ENCODE measurements at places on chromosomes 7 and 10.

- no peak for DNase-seq
Measured at GRCh38 chr7:139626817-139627216, 103.3 kb downstream of the CLEC2L start.

DNA sequence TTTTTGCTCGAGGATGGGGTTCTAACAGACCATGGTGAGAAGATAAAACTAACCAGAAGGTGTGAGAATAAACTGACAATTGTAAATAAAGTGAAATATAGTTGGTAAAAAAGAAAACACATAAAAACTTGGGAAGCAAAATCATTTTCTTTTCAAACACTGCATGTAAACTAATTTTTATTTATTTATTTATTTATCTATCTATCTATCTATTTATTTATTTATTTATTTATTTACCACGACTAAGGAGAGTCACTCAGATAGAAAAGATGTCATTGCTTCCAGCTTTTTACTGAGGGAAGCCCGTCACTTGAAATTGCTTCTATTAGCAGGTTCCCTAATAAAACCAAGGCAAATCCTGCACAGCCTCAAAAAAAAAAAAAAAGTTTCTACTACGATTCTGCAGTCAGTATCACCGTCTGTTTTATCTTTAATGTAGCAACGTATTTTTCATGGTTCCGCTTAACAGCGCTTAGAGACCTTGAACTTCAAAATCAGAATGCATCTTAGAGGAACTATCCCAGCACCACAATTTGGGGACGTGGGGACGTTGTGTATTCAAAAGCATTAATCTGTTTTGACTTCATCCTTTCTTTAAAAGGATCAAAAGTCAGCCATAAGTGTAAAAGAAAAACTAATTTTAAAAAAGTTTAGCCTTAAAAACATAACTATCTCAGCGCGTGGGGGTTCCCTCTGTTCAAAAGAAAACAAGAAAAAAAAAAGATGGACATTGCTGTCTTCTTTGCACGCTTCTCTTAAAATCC lies 33.3 kb upstream of the EBLN1 start:
- no peak for DNase-seq

- no peak for DNase-seq
Measured at GRCh38 chr10:69142983-69143382, 19.0 kb downstream of the VPS26A start.

DNA sequence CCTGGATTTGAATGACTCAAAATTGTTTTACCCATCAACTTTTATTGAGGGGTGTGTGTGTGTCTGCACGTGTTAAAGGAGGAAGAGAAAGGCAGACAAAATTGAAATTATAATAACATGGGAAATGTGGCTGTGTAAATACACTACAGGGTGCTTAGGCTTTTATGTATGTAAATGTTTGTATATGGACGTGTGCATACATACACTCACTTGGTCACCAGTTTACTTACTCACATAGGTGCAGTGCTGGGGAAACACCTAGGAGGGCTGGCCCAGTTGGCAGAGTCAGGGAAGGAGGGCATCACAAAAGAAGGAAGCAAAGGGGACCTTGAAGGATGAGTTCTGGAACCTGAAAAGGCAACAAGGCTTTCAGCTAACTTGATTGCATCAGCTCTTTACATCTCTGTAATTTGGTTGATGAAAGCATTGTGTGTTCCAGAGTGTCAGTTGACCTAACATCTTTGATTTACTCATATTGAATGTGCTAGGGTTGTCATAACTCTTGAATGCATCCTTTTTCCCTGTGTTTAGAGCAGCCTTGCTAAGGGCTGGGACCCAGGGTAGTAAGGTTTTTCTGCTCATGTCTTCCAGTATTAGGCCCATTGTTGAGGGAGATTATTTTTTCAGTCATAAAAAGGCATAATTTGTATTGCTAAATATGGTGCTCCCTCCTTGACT lies 10.2 kb downstream of the WDR11 start:
- no peak for DNase-seq

DNA sequence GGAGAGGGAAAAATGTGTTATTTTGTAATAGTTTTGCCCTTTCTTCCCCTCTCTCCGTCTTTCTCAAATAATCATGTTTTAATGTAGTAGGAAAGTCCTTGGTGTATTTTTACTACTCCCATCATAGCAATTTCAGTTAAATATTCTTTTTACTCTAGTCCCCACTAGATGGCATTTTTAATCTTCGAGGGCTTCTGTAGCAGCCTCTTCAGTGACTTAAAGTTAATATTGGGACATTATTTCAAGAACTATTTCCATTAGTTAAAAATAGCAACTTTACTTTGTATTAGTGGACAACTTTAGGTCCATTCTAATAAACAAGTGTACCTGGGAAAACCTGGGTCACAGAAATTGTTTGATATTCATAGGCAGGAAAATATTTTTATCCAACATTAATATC lies 23.0 kb downstream of the EDRF1 start:
- DNase-seq, result no peak

GRCh38 chr10:10513067-10513466 lies 504.6 kb upstream of the CELF2 start:
- no peak for DNase-seq

DNA sequence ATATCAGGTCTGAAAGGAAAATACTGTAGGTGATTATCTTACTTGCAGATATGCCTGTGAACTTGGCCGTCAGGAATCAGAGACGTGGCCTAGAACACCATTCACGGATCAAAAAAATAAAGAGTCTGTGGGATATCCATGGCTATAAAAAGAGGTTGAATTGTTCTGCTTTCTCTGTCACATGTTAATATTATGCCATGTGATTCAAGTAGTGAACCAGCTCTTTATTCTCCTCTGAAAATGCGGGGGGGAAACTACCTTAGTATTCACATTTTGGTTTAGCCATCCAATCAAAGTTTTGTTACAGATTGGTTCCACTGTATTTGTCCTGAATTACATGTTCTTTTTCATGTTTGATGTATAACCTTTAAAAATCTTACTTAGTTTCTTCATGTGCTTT lies 120.5 kb downstream of the CCNY start:
- DNase-seq, result no peak

GRCh38 chr7:18940593-18941134 lies 176.8 kb downstream of the TWIST1 start:
- no peak for DNase-seq

DNA sequence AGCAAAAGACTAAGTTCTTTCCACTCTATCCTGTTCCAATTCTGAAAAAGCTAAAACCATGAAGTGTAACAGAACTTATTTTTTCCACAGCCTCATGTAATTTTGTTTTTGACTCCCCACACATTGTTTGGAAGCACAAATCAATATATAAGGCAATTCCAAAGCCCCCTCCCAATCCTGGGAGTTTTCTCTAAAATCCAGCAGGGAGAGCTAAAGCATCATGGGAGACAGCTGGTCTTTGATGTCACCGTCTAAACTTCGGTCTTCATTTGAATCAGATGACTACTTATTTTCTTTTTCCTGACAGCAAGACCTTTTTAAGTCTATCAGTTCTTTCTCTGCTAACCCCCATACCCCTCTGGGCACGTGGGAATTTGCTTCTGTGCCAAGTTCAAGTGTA lies 33.3 kb upstream of the PON1 start:
- no peak for DNase-seq

DNA sequence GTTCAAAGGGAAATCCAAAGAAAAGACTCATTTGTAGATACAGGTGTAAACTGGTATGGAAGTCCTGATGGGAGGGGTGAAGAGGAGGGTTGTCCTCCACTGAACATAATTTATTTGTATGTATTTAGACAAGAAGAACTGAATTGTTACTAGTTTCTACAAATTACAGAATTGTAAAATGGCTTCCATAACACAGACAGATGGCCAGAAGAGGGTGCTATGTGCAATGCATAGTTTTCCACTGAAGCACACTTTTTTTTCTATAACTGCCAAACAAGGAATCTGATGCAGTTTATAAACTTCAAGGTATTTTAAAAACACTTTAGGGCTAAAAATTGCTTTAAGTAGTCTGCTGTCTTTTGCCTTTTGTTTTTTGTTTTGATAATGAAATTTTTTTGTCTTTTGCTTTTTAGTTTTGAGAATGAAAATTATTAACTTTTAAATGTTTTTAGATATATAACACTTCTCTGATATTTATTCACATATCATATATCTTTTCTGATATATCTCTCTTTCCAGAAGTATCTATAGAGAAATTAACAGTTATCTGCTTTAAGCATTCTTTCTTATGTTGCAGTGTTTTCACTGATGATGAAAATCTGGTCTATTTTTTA lies 58.5 kb downstream of the PHYHIPL start:
- DNase-seq, result no peak

DNA sequence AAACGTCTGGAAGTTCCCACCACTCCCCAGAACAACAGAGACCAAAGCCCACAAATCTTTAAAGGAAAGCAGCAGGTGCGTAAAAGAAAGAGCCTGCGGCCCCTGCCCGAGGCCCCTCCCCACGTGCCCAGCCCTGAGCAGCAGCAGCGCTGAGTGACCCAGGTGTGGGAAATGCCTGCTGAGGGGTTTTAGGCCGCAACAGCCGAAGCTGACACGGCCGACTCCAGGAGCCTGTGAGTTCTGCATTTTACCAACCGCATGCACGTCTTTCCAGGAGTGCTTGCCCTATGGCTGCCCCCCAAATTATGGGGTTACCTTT lies 1.6 kb upstream of the KNDC1 start:
- DNase-seq, result no peak

GRCh38 chr7:139629392-139630082 lies 106.1 kb downstream of the CLEC2L start:
- DNase-seq, result no peak

GRCh38 chr10:44780426-44780825 lies 130.7 kb upstream of the TMEM72 start:
- no peak for DNase-seq

DNA sequence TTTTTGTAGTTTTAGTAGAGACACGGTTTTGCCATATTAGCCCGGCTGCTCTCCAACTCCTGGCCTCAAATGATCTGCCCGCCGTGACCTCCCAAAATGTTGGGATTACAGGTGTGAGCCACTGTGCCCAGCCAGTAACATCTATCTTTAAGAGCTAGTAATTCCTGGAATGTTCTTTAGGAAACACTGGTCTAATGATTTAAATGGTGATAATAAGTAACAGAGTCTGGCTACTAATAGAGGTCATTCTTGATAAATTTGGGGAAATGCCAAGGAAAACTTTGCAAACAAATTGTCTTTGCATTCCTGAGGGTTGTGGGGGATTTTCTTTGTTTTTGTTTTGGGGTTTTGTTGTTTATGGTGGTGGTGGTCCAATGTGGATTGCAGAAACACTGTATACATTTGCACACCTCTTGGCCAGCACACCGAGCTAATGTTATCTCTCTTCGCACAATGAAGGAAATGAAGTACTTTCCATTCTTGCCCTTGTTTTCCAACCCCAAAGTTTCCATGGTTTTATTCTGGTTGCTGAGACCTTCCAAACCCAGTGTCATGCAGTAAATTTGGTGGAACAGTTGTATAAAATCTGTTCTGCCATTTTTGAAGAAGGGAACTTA lies 51.3 kb upstream of the WIPF3 start:
- no peak for DNase-seq

DNA sequence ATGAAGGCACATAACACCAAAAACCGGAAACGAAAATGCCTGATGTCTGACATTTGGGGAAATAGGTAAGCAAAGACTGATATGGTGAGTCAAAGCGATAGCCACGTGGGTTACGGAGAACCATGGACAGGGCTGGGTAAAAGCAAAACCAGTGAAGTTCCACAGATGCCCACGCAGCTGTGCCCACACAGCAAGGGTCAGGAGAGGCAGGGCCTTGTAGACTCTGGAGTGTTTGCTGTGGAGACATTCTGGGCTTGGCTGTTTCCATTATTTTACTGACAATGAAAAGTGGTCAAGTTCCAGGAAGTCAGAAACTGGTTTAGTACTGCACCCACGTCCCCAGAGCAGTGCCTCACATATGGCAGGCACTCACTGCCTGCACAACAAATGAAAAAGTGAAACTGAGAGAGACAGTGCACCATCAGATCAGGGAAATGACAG lies 148.7 kb downstream of the ZMYND11 start:
- no peak for DNase-seq

DNA sequence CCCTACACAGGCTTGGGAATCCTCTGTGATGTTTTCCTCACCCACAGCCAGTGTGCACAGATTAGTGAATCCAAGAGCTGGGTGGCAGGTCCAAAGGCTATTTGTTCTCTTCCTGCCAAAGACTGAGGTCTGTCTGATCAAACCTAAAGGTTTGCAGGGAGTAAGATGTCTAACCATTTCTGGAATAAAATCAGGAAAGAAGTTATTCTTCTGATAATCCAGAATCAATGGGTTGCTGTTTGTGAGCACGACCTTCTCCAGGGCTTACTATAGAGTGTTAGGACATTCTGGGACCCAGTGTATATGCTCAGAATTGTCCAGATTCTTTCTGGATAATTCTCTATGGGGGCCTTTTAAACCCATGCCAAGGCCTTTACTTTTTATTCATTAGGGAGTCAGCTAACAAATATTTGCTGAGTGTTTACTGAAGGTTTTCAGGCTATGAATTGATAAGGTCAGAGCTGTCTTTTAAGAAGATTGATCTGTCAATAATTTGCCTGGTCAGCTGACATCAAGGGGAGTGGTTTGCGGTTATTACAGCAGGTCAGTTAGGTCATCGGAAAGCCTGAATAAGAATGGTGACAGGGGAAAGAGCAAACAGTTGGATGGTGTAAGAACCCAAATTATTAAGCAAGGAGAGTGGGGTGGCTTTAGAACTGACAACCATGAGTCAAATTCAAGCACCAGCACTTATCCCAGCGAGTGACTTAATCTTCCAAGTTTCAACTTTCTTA lies 7.5 kb upstream of the TECTB start:
- DNase-seq, result no peak

- no peak for DNase-seq
Measured at GRCh38 chr10:28295336-28295735, 7.5 kb downstream of the MPP7 start.

DNA sequence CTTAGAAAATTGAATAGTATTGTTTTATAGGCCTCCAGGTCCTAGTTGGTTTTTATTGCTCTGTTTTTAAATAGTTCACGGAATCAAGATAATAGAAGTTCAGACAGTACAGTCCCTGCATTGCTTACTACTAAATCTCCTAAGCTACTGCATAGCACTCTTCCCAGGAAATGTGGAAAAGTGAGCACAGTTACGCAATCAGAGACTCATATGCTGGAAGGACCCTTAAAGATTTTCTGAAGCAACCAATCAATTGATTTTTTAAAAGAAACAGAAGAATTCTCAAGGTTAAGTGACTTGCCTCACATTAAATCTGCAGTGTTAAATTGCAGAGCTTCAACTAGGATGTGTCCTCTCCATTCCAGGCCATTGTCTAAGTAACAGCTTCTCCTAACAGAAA lies 23.1 kb upstream of the DIP2C start:
- no peak for DNase-seq
